Activated CD8-positive, alpha-beta T cell treated with anti-CD3 and anti-CD28 coated beads, Interleukin-2, amount 10 ng/mL, durations not matched to agents 7 days and 5 days (primary cell): ENCODE measurements at places on chromosomes 7 and 10.

DNA sequence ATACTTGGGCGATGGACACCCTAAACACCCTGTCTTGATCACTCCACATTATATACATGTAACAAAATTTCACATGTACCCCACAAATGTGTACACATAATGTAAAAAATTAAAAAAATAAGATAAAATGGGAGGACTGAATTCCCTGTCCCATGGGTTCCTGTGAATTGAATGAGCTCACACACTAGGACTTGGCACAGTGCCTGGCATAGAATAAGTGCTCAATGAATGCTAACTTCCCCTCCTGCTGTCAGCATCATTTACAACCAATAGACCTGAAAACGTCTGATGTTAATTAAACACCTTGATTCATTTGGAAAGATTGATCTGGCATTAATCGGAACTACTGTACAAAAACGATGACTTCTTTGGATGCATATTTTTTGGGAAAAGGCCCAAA is 117.3 kb upstream of the ZNF438 start:
- no peak for DNase-seq

- no peak for DNase-seq
Measured at GRCh38 chr10:75935650-75936400, 504.4 kb downstream of the LRMDA start.

- DNase-seq, result peak; percentile 47
Measured at GRCh38 chr10:86583983-86584382, 62.4 kb upstream of the WAPL start.

DNA sequence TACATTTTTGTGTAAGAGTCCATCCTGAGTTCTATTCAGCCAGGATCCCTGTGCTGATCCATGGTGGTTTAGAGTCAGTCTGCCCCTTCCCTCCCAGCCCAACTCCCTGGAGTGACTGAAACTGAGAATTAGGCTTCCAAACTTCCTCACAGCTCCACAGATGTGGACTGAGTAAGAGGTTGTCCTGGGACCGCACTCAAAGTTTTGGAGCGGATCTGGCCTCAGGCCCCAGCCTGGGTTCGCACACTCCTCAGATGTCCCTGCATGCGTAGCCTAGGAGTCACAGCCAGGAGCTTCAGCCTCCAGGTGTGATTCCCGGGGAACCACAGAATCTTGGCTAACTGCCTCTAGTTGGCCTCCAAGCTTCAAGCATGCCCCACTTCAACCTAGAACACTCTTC is 218.1 kb downstream of the C7orf25 start:
- DNase-seq, result no peak

DNA sequence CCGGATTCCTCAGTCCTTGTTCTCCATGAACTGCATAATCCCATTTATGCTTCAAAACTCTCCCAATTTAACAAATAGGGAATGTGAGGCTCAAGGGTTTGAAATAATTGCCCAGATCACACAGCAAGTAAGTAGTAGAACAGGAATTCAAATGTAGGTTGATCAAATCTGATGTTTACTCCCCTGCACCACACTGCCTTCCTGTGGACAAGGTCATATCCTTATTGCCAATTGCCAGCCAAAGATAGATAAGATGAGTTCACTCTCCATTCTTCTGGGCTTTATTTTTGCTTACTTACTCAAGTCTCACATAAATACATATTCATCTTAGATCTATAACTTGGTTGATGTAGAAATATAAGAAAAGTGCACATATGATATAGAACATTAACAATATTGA is 435.2 kb upstream of the ETV1 start:
- no peak for DNase-seq

DNA sequence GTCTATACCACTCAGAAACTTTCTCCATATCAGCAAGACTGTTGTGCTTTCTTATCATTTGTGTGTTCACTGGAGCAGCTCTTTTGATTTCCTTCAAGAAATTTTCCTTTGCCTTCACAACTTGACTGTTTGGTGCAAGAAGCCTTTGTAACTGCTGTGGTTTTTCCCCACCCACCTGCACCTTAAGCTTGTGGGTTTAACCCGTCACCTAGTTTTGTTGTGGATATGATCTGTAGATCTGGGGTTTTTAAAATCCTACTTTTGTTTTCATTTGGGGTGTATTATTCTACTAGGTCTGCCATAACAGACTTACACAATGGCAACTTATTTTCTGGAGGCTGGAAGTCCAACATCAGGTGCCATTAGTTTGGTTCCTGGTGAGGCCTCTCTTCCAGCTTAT is 30.5 kb upstream of the CHST3 start:
- peak; percentile 44 for DNase-seq

DNA sequence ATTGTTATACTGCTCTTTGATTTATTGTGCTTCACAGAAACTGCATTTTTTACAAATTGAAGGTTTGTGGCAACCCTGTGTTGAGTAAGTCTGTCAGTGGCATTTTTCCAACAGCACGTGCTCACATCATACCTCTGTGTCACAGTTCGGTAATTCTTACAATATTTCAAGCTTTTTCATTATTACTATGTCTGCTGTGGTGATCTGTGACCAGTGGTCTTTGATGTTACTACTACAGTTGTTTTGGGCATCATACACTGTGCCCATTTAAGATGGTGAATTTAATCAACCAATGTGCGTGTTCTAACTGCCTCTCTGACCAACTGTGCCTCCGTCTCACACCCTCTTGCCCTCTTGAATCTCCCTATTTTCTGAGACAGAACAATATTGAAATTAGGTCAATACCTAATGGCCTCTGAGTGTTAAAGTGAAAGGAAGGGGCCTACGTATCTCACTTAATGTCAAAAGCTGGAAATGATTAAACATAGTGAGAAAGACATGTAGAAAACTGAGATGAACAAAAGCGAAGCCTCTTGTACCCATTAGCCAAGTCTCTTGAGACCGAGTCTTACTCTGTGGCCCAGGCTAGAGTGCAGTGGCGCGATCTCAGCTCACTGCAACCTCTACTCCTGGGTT is 20.2 kb upstream of the ASL start:
- DNase-seq, result no peak

- DNase-seq, result no peak
Measured at GRCh38 chr7:77839919-77840318, 41.3 kb downstream of the PHTF2 start.
